ENCODE measurements at places on chromosomes 7 and 10.

DNA sequence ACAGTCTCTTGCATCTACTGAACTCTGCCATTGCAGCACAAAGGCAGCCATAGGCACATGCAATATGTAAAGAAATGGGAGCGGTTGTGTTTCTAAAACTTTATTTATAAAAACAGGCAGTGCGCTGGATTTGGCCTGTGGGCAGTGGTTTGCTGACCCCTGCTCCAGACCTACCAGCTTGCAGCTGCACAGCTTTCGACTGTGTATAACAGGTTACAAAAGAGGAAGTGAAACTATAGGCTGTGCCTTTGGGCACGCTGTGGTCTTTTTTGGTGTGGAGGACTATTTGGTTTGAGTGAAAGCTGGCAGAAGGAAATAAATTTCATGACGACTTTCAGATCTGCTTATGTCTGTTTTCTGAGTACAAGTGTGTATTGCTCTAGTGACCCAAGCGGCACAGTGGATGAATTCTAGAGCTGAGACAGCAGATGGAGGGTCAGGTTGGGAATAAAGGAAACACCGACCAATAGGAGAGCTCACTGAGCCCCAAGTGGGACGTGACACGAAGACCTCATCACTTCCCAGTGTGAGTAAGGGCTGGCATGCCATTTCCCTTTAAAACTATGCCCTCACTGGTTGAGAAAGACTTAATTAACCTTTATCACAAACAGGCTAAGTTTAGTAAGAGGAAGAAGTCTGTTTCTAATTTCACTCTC is 152.7 kb downstream of the ANK3 start:
- DNase-seq, result no peak

DNA sequence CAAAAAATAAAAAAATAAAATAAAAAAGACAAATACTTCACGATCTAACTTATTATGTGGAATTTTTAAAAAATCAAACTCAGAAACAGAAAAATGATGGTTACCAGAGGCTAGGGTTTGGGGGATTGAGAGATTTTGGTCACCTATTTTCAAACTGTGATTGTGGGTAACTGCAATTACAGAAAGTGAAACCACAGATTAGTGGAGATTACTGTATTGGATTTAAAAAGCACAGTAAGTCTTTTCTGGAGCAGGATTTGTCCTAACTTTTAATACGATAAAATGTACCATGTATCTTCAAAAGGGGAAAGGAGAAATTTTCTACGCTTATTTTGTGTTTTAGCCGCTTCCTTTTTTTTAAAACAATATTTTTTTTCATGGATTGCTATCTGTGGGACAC is 1204.9 kb upstream of the LRRTM3 start:
- no peak for DNase-seq

GRCh38 chr7:72266771-72267170 is 145.4 kb downstream of the CALN1 start:
- DNase-seq, result no peak

DNA sequence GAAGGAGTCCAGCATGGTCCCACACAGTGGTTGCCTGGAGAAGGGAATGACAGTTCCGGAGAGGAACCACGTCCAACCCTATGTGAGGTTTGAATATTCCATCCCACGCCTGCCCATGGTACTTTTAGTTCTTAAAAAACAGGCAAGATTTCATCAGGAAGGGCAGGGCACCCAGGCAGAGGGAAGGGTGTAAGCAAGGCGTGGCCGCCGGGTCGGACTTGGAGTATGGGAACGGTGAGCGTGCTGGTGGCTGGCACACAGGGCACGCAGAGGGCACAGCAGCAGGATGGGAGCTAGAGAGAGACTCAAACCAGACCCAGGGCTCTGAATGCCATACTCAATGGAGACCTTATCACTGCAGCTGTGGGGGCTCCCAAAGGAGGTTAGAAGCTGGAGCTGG is 34.3 kb downstream of the FAM53B start:
- no peak for DNase-seq

- DNase-seq, result no peak
Observed at GRCh38 chr10:43816351-43817321, 168.0 kb upstream of the ZNF32 start.

DNA sequence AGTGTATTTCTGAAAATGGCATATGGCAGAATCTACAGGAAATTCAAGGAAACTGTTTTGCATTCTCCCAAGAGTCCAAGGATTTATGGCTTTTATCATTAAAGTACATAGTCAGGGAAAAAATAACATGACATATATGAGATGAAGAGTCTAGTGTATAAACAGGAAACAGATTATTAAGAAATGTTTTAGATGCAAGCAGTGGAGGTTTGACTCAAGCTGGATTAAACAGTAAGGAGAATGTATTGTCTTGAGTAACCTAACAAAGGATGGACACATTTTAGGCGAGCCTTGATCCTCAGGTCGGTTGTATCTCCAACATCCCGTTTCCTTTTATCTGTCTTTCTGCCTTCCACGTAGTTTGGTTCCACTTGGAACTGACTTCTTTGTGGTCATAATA is 17.9 kb downstream of the OR6B1 start:
- DNase-seq, result no peak

DNA sequence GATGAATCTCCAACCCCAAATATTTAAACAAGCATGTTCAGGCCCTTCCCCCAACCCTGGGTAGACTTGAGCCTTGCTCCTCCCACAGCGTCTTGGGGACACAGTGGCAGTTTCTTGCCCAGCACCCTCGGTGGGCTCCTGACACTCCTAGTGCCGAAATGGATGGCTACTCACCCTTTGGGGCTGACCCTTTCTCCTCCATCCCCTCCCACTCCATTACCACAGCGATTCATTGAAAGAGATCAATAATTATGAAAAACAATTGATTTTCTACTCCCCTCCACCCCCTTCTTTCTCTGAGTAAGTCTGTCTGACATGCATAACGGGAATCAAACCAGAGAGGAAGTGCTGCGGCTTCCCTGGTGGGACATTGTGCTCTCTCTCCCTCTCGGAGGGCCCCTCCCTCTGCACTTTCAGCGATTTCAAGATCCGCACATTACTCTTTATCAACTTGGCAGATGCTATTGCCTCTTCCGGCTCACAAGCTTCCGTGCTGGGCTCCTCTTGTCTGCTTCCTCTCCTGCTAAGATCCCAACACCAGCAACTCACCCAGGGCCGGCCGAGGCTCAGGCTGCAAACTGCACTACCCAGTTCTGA is 79.0 kb upstream of the PLXNA4 start:
- no peak for DNase-seq

GRCh38 chr7:1355568-1356340 is 103.5 kb downstream of the MICALL2 start:
- no peak for DNase-seq

DNA sequence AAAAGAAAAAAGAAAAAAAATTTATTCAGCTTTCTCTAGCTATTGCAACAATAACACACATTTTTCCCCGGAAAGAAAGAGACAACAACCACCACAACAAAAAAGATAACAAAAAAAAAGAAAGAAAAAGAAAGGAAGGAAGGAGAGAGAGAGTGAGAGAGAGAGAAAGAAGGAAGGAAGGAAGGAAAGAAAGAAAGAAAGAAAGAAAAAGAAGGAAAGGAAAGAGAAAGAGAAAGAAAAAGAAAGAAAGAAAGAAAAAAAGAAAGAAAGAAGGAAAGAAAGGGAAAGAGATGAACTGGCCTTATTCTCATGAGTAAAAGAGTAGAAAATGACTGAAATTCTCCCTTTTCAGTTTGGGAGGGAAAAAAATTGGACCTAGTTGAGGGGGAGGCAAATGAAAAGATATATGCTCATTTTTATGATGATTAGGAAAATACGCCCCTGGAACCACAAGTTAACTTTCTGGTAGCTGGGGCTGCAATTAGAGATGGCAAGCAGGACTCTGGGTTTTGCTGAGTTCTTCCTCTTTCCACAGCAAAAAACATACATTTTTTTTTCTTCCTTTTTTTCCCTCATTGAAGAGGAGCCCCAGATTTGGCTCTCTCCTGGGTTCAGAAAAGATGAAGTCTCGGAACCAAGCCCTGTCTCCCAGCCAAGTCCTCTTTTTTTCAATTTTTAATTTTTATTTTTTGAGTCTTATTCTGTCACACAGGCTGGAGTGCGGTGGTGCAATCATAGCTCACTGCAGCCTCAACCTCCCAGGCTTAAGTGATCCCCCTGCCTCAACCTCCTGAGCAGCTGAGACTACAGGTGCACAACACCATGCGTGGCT is 12.6 kb upstream of the PRDX3 start:
- DNase-seq, result no peak

DNA sequence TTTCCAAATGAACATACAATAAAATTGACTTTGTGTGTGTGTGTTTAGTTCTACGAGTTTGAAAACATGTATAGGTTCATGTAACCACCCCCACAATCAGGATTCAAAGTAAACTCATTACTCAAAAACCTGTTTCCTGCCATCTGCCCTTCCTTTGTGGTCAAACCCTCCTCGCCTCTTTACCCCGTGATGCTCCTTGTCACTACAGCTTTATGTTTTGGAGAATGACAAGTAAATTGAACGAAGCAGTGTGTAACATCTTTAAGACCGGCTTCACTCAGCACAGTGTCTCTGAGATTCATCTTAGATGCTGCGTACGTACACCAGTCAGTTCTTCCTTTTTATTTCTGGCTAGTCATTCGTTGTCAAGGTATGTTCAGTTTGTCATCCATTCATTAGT is 54.6 kb upstream of the MKI67 start:
- no peak for DNase-seq

GRCh38 chr7:122605929-122606328 is 93.0 kb downstream of the RNF133 start:
- DNase-seq, result no peak

DNA sequence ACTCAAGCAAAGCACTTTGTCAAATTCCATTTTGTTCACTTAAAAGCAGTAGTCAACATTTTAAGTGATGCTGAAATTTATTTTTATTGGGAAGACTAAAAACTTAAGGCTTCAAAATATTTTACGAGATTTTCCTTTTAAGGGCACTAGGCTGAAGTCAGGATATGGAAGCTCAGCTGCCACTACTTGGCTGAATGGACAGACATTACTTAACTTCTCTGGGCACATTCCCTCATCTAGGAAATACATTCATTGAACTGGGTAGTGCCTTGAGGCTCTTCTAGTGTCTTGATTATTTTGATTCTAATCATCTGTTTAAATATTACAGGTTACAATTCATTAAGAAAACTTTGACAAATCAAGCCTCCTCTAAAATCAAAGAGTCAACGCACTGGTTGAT is 11.1 kb downstream of the MEOX2 start:
- DNase-seq, result no peak

DNA sequence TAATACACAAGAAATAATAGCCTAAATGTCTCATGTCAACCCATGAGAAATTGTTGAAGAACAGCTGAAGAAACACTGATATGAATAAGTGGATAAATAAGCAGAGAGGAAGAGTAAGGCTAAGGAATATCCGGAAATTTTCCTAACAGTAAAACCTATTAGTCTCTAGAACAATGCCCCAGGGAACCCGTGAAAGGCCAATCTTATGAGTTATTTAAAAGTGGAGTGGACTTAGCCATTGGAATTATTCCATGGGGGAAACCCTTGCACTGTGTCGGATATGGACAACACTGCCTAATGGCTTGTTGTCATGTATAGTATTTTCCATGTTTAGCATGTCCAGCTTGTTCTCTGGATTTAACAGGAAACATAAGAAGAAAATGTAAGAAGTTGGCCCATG is 217.2 kb upstream of the PLXNA4 start:
- DNase-seq, result no peak

DNA sequence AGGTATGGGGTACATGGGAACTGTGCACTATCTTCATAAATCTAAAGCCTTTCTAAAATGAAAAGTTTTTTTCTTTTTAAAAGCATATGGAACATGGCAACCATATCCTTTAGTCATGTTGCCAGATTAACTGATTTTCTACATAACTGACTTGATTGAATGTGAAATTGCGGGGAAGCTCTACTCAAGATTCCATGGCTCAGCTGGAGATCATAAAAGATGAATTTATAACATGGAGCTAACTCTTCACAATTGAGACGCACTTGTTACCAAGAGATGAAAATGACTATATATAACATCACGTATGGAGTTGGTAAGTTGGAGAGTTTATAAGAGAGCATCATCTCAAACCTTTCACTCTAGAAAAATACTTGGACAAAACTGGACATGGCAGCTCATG is 190.2 kb upstream of the MYO3A start:
- no peak for DNase-seq

- no peak for DNase-seq
Observed at GRCh38 chr10:48287417-48288391, 13.2 kb upstream of the FRMPD2 start.
